ENCODE measurements at places on chromosomes 7 and 10. TPM values are rescaled to one million over a fixed set of nuclear protein-coding genes. Genes with fewer than 3 reads are reported as not detected.

PLEKHA8 gene
- total RNA-seq, result 5.5 TPM

DNA sequence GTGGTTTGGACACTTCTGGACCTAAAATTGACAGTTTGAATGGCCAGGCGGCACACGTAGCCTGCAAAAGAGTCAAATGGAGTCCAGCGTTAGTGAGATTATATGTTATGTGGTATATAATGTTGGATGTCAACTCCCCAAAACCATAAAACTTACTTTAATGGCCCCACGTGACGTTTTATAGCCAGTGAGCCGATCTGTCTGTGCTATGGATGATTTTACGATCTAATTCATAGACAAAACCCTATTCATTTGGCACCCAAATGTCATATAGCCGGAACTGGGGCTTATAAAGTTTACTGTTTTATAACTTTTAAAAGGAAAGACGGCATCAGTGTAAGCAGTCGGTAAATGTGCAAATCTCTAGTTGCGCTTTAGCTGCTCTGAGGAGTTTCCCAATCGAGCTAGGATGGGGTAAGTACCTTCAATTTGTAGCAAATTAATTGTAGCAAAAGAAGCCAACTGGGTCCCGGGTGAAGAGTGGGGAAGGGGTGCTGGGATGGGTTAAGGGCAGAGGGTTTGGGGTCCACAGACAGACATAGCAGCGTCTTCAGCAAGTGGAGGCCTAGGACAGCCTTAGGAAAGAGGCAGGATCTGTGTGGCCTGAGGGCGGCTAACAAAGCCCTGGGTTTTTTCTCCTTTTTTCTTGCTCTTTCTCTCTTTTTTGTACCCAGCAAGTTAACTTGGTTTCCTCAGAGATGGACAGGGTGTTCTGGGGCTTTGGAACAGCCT, 3.2 kb downstream of the HOXA5 start:
- no peak for DNase-seq

HOXA7 gene
- total RNA-seq, result 4.6 TPM

- no peak for DNase-seq
These were observed 244.4 kb downstream of the TNS3 start for GRCh38 chr7:47337531-47337930.

DNA sequence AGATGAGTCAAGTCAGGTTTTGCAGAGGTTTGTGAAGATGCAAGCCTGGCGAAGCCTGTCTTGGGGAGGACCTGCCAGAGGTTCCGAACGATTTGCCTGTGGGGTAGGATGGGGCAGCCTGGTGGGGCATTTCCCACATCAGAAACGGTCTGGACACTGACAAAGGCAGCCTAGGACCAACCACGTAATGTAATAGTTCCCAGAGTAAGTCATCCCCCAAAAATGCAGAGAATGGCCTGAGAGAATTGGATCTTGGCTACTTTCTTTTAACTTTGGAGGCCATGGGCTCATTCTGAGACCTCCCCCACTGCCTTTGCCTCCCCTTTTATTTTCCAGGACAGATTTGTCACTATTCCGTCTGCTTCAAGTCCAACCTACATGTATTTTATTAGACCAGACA, 168.9 kb upstream of the SH2B2 start:
- no peak for DNase-seq

PKD1L1 gene
- 40.9 TPM for total RNA-seq

- no peak for DNase-seq
These were observed 120.8 kb downstream of the CELF2 start for GRCh38 chr10:11138314-11139033.

DNA sequence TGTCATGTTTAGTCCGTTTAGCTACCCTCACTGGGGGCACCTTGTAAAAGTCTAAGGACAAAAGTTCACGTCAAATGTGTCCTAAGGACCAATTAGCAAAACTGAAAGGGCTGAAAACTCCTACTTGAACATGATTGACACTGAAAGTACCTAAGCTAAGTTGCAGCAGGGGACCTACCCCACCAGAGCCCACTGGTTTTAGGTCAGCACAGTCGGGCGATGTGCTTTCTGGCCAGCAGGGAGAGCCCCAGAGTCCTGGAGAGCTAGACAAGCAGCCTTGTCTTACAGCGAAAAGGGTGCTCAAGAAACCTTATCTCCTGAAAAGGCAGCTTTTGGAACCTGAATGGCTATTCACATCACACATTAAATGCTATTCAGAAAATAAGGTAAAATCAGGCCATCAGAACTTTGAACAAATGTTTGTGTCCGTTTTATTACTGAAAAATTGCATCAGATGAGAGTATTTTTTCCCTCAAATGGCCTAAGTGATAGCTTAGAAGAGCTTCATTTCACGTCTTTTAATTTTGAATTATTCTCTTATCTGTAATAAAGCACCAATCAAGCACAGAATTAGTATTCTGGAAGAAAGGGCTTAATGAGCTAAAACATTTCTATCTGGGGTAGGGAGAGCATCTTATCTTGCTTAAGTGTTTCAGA, 52.2 kb upstream of the MKI67 start:
- DNase-seq, result no peak

DNA sequence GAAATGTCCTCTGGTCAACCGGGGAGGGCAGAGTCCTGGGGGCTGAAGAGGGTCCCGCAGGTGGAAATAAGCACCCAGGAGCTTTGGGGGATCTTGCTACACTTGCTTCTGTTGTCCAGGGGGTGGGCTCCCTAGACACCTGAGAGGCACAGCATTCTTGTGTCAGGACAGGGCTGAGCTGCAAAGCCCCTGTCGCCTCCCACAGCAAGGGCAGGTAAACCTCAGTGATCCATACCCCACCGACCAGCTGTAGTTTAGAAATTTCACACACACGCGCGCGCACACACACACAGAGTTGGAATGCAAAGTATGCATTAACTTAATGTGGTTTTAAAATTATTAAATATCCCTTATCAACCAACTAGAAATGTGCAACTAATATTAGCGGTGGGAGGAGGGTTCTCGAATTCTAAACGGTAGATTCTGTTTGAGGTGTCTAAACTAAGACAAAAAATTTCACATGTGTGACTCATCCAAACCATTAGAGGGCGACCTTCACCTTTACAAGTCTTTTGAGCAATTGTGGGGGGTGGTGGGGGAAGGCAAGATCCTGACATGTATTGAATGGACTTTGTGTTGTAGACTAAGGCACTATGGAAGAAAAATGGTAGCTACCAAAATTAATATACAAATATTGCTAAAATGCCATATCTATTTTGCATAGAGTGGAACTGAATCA, 34.3 kb upstream of the PTF1A start:
- no peak for DNase-seq

SEMA3D gene
- total RNA-seq, result 10.7 TPM

- DNase-seq, result no peak
These were observed 135.4 kb upstream of the RSU1 start for GRCh38 chr10:16952610-16953009.

- DNase-seq, result no peak
These were observed 100.2 kb downstream of the LRMDA start for GRCh38 chr10:75531571-75532031.

NPVF gene
- total RNA-seq, result not detected

PPP1R17 gene
- total RNA-seq, result not detected

Data from prostate gland (tissue), 2 donors.